ENCODE measurements at places on chromosomes 5 and 9. TPM values are rescaled to one million over a fixed set of nuclear protein-coding genes. Genes with fewer than 3 reads are reported as not detected.

DNA sequence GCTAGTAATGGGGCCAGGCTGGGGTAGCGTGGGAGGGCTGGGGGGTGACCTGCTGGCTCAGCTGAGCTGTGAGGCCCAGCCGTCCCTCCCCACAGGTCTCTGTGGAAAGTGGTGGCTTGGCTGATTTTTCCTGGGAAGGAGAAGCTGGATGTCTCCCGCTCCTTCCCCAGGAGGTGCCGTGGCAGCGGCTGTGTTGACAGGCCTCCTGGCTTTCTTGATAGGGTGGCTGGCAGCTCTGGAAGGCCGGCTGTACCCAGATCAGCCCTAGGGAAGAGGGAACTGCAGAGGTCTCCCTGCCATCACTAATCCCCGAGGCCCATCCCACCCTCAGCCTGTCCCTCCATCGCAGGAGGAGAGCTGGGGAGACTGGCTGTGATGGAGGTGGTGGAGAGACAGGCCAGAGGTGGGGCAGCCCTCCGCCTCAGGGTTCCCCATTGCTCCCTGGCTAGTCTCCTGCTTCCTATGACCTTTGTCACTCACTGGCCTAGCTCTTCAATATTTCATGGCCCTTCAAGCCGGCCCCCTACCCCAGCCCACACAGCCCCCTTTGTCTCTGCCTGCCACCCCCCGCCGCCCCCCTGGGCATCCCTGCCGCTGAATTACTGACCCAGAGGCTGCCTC is 6.8 kb downstream of the CXXC5 start:
- H3K4me1 ChIP-seq, result peaks cover 29% of the 10 kb centered on the region
- H3K36me3 ChIP-seq, result no peaks in the 10 kb centered on the region
- no peak for DNase-seq
- H3K27ac ChIP-seq, result no peak overlapping the region
- no peak overlapping the region for H3K4me3 ChIP-seq
- peaks cover 24% of the 10 kb centered on the region for H3K27me3 ChIP-seq

Gene SUSD3
- 11.3 TPM for total RNA-seq

GRCh38 chr9:124122813-124123462 is 111.4 kb downstream of the LHX2 start:
- peaks cover 4% of the 10 kb centered on the region for H3K4me1 ChIP-seq
- no peak for DNase-seq
- no peak overlapping the region for H3K27ac ChIP-seq
- no peaks in the 10 kb centered on the region for H3K36me3 ChIP-seq

- H3K27ac ChIP-seq, result no peak overlapping the region
- H3K27me3 ChIP-seq, result no peaks in the 10 kb centered on the region
- no peaks in the 10 kb centered on the region for H3K4me1 ChIP-seq
- no peaks in the 10 kb centered on the region for H3K36me3 ChIP-seq
- no peak for DNase-seq
Observed at GRCh38 chr9:4106081-4106759, 193.6 kb downstream of the GLIS3 start.

Gene ORM2
- not detected for total RNA-seq

DNA sequence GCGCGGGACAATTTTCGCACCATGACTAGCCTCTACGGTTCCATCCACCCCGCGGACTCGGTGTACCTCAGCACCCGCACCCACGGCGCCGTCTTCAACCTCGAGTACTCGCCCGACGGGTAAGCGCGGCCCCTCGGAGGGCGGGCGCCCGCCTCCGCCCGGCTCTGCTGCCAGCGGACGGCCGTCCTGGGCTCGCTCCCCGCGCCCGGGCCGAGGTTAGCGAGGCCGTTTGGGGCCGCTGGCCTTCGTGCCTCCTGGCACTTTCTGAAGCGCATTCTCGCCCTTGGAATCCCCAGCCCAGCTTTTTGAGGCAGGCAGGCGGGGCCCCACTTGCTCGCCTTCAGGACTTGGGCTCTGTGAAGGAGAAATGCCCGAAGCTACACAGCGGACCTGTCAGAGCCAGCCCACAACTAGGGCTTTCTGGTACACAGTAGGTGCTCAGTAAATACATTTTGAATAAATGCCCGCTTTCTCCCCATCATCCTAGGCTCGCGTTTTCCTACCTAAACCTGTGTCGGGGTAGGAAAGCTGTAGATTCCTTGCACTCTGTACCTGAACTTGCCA is 772 bp downstream of the DCAF10 start:
- no peaks in the 10 kb centered on the region for H3K27me3 ChIP-seq
- peaks cover 32% of the 10 kb centered on the region for H3K4me1 ChIP-seq
- DNase-seq, result no peak
- H3K27ac ChIP-seq, result peak overlapping the region; percentile 65
- no peaks in the 10 kb centered on the region for H3K36me3 ChIP-seq

Gene TMEM232
- 0.38 TPM for total RNA-seq

GRCh38 chr9:132702254-132702653 is 32.0 kb downstream of the GTF3C4 start:
- DNase-seq, result no peak
- no peaks in the 10 kb centered on the region for H3K4me1 ChIP-seq
- no peak overlapping the region for H3K27ac ChIP-seq
- no peaks in the 10 kb centered on the region for H3K27me3 ChIP-seq

GRCh38 chr5:135211083-135211790 is 177.2 kb upstream of the PITX1 start:
- no peak overlapping the region for H3K4me3 ChIP-seq
- no peaks in the 10 kb centered on the region for H3K36me3 ChIP-seq
- no peak for DNase-seq
- H3K4me1 ChIP-seq, result no peaks in the 10 kb centered on the region

DNA sequence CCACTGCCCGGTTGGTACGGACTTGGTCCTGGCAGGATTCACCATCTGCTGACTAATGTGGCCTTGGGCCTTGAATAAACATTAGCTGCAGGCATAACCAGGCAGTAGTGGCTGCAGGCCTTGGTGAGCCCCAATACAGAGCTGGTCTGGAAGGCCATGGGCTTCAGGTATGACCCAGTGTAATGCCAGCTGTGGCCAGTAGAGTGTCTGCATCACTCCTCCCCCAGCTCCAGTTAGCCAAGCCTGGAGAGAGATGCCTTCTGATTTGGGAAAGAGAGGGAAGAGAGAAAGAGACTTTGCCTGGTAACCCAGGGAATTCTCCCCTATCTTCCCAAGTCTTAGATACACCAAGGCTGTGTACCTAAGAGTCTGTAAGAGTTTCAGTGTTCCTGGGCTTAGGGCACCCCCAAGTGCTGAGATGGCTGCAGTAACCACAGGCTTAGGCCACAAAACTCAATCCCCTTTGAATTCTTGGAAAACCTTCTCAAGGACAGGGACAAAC is 5.6 kb upstream of the C5 start:
- no peaks in the 10 kb centered on the region for H3K36me3 ChIP-seq
- no peak for DNase-seq
- H3K4me3 ChIP-seq, result no peak overlapping the region
- H3K4me1 ChIP-seq, result no peaks in the 10 kb centered on the region
- H3K27ac ChIP-seq, result no peak overlapping the region

- no peak overlapping the region for H3K4me3 ChIP-seq
- DNase-seq, result no peak
- no peaks in the 10 kb centered on the region for H3K36me3 ChIP-seq
- H3K4me1 ChIP-seq, result no peaks in the 10 kb centered on the region
Observed at GRCh38 chr5:137498301-137498735, 808 bp downstream of the SPOCK1 start.

Gene TNFSF15
- 0.20 TPM for total RNA-seq

DNA sequence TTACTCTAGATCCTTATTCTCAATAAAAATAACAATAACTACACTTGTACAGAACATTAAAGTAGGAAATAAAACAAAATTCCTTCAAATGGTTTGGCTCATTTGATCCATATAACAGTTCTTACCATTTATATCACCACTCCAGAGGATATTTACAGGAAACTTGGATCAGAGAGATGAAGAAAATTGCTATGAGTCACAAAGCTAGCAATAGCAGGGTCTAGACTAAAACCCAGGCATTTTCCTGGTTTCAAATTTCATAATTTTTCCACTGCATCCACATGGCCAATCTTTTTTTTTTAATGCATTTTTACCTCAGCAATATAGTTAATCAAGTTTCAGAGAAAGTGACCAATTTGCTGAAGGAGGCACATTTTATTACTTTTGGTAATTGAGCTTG is 299.2 kb downstream of the ELAVL2 start:
- H3K27me3 ChIP-seq, result no peaks in the 10 kb centered on the region
- no peak overlapping the region for H3K4me3 ChIP-seq
- H3K4me1 ChIP-seq, result no peaks in the 10 kb centered on the region
- H3K36me3 ChIP-seq, result no peaks in the 10 kb centered on the region
- DNase-seq, result no peak
- no peak overlapping the region for H3K27ac ChIP-seq

DNA sequence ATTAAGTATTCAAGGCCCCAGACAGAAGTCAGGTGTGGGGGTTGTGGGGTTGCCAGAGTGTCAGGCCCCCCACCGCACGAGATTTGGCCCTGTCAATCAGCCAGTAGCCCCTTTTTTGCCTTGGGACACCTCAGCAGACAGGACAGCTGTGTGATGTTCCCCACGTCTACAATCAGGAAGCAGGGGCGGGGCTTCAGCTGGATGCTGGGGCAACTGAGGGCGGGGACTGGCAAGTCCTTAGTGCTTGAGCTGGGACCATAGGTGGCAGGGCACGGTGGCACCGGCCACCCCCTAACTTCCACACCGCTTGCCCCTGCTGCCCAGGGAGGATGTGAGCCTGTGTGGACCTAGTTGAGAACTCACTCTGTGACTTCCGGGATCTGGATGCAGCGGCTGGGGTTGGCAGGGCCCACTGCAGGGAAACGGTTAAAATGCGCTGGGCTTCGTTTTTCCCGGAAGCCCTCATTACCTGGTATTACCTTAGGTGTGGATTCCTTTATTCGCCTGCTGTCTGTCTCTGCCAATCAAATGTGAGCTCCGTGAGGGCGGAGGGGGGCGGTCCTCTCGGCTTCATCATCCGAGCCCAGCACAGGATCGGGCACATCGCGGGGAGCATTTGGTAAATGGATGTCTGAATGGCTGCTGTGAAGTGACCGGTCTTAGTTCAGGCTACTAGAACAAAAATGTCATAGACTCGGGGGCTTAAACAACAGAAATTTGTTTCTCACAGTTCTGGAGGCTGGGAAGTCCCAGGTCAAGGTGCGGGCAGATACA is 7.5 kb upstream of the GTF3C5 start:
- no peaks in the 10 kb centered on the region for H3K27me3 ChIP-seq
- no peaks in the 10 kb centered on the region for H3K4me1 ChIP-seq
- no peak overlapping the region for H3K27ac ChIP-seq
- no peak overlapping the region for H3K4me3 ChIP-seq
- no peaks in the 10 kb centered on the region for H3K36me3 ChIP-seq
- DNase-seq, result no peak

GRCh38 chr5:160119905-160120266 is 636 bp upstream of the PWWP2A start:
- DNase-seq, result no peak
- H3K36me3 ChIP-seq, result no peaks in the 10 kb centered on the region
- H3K4me3 ChIP-seq, result peak overlapping the region; percentile 70
- H3K27ac ChIP-seq, result no peak overlapping the region
- H3K27me3 ChIP-seq, result no peaks in the 10 kb centered on the region
- H3K4me1 ChIP-seq, result peaks cover 8% of the 10 kb centered on the region

Gene VCAN
- 0.33 TPM for total RNA-seq

Gene POU4F3
- total RNA-seq, result 0.11 TPM

Gene KIF12
- total RNA-seq, result not detected

GRCh38 chr9:130654879-130655278 is 9.5 kb upstream of the PRDM12 start:
- no peaks in the 10 kb centered on the region for H3K36me3 ChIP-seq
- no peak overlapping the region for H3K4me3 ChIP-seq
- DNase-seq, result no peak
- H3K27me3 ChIP-seq, result no peaks in the 10 kb centered on the region
- H3K4me1 ChIP-seq, result no peaks in the 10 kb centered on the region
- H3K27ac ChIP-seq, result no peak overlapping the region

- DNase-seq, result no peak
- no peaks in the 10 kb centered on the region for H3K36me3 ChIP-seq
- no peak overlapping the region for H3K27ac ChIP-seq
- H3K27me3 ChIP-seq, result no peaks in the 10 kb centered on the region
Observed at GRCh38 chr9:126457175-126457547, 130.5 kb downstream of the MVB12B start.

- DNase-seq, result no peak
- H3K27ac ChIP-seq, result no peak overlapping the region
- H3K4me3 ChIP-seq, result no peak overlapping the region
- H3K4me1 ChIP-seq, result peaks cover 20% of the 10 kb centered on the region
Observed at GRCh38 chr5:140571105-140571504, 6.5 kb downstream of the SLC35A4 start.

DNA sequence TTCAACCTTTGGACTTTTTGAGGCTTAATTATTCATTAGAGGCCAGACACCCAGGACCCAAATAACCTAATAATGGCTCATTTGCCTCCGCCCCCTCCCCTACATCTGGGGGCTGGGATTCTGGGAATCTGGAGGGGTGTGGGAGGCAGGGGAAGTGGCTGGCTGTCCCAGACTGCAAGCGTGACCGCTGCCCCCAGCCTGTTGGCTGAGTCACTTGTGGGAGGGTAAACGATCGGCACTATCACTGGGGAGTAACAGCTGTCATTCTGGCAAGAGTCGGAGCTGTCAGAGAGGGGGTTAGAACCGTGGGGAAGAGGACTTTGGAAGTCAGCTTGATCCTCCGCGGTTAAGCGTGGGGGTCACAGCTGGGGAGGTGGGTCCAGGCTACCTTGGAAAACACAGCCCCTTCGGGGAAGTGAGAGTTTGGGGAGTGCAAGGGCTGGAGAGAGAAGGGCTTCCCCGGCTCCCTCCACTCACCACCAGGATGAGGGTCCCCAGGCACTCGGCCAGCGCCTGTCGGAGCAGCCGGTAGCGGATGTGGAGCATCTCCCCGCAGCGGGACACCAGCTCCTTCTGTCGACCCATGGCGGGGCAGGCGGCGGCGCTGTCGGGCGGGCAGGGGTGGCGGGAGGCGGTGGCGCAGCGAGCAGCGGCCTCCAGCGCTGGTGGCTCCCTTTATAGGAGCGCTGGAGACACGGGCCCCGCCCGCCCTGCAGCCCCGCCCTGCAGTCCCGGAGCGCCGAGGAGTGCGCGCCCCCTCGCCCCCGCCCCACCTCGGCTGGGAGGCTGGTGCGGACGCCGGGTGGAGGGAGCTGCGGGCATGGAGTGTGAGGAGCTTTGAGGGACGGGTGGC is at the start of gene AQP3:
Gene AQP3, minus strand, starts transcription at position 648 of the 853 bp plus-strand sequence. Its CDS starts 63 bp downstream, at position 585.
- peaks cover 35% of the 10 kb centered on the region for H3K4me1 ChIP-seq
- H3K27me3 ChIP-seq, result no peaks in the 10 kb centered on the region
- H3K27ac ChIP-seq, result peak within 1 kb of the TSS; percentile 86
- DNase-seq, result peak; percentile 80
- peaks cover 17% of the 10 kb centered on the region for H3K36me3 ChIP-seq

DNA sequence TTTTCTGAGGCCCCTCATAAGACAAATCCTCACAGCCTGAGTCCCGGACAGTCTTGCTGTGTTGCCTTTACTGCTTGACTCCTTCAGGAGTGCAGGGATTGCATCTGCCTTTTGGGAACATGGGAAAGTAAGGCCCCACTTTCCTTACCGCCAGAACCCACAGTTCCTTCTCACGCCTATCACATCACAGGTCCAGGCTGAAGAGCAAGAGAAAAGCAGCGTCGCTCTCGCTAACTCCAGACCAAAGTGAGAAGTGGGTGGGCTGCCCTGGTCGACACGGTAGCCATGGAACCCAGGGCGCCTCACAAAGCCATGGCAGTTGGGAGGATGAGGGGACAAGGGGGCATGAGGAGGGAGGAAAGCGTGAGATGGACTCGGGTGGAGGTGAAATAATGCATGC is 7.9 kb upstream of the ZDHHC11 start:
- no peak for DNase-seq
- H3K36me3 ChIP-seq, result no peaks in the 10 kb centered on the region
- no peak overlapping the region for H3K4me3 ChIP-seq
- H3K4me1 ChIP-seq, result no peaks in the 10 kb centered on the region
- no peaks in the 10 kb centered on the region for H3K27me3 ChIP-seq

Gene SLC36A2
- total RNA-seq, result not detected
